Left cardiac atrium (tissue), 4 donors: ENCODE measurements at places on chromosomes 5 and 9. TPM values are rescaled to one million over a fixed set of nuclear protein-coding genes. Genes with fewer than 3 reads are reported as not detected.

DNA sequence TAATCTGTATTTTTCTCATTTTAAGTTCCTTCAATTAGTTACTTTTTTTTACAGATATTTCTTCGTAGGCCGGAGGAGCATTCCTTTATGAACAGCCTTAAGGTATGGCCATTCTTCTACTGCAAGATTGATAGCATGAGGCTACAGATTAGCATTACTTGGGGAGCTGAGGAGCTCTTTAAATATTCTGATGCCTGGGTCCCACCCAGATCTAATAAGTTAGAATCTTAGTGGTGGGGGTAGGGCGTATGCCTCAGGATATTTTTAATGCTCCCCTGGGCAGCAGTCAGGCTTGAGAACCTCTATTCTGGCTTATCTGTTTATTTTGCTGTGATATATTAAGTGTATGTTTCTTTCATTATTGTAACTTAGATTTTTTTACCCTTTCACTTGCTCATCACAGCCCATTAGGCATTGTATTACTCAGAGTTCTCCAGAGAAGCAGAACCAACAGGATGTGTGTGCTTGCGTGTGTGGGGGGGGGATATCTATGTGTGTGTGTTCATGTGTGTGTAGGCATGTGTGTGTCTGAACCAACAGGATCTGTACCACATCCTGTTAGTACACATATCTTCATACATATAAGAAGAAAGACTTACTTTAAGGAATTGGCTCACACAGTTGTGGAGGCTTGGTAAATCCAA, 91.8 kb upstream of the MTAP start:
- no peak for DNase-seq

DNA sequence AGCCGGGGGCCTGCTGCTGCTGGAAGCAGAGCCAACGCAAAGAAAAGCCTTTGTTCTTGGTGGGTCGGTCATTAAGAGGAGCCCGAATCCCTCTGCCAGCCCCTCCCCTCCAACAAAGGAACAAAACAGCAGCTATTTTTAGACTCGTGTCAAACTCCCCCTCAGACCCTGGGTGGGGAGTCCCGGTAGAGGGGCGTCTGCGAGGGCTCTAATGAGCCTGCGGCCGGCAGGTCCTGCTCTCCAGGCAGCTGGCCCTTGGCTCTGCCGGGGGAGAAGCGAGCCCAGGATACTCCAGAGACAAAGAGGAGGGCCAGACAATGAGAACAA, 114.0 kb downstream of the LHX2 start:
- no peak for DNase-seq

DNA sequence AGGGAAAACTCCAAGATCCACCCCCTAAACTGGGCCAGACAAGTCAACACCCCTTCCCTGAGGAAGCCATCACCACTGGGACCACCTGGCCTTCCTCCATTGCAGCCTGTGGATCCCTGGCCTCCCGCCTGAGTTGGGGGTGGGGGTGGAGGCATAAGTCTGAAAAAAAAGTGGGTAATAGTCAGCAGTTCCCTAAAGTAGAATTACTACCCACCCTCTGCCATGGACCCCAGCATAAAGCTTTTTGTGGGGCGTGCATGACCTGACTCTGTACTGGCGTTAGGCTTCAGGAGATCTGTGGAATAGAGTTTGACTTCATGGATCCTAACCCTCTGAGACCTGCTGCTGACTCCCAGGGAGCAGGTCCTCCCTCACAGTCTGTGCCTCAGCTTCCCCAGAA, 2.0 kb upstream of the CXXC5 start:
- DNase-seq, result no peak

DNA sequence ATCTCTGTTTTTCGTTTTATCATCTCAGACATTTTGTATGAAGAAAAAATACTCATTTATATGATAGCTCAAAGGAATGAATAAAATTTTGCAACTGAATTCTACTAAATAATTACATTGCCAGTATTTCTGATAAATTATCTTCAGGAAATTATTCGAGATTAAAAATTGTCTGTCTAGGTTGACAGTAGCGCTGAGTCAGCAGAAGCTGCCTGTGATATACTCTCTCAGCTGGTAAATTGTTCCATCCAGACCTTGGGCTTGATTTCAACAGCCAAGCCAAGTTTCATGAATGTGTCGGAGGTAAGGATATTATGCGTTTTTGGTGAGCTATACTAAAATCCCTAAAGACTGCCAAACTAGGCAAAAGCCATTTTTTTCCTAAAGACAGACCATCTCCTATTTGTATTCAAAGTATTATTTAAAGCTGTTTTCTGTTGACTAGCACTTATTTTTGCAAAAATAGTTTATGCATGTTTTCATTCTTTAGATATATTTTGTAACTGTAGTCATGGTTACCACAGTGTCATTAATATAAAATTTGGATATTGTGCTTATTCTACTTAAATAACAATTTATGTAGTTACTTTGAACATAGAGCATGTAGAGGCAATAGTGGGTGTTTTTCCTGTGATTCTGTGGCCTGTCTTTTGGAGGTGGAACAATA, 17.4 kb downstream of the LECT2 start:
- no peak for DNase-seq

DNA sequence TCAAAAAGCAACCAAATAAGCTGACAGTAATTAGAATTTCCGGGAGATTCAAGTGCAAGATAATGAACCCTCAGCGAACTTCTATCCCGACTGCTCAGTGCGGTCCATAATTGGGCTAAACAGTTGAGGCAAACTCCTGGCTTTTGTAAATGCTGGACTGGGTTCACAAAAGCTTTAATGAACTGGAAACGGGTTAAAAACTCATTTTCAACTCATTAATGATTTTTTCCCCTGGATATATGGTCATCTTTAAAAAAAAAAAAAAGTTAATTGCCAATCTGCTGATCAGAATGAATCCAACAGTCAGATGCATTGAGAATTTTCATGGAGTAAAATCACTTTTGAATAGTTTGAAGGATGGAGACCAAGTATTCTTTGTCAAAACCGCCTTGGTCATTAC, 79.5 kb upstream of the WWC1 start:
- DNase-seq, result no peak

GRCh38 chr5:136062366-136063274, 33.8 kb downstream of the TGFBI start:
- DNase-seq, result no peak

DNA sequence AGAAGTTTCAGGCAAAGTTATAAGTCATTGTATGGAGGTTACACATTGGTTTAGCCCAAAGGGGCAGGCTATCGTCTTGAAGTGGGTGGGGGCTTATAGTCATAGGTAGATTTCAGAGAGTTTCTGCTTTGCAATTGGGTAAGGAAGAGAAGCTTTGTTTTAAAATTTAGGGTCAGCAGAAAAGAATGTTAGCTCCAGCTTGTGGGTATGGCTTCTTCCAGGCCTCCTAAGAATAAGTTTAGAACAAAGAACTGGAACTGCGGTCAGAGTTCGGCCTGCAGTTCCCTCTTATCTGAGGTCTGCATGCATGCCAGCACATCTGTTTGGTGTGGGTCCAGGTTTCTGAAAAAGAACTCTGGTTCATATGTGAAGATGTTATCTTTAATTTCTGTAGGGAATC, 96.1 kb downstream of the CYFIP2 start:
- no peak for DNase-seq

GRCh38 chr5:145072889-145073288, 762.3 kb downstream of the PRELID2 start:
- DNase-seq, result no peak

DNA sequence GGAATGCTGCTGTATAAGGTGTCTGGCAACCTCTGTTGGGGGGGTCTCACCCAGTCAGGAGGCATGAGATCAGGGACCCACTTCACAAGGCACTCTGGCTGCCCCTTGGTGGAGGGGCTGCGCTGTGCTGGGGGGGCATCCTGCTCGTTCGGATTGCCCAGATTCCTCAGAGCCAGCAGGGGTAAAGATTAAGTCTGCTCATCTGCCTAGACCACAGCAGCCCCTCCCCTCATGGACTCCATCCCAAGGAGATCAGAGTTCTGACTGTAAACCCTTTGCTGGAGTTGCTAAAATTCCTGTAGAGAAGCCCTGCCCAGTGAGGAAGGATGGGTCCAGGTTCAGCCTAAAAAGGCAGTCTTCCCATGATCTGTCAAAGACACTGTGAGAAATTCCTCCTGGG, 262.0 kb upstream of the C9orf72 start:
- no peak for DNase-seq

- DNase-seq, result peak; percentile 20
Observed at GRCh38 chr9:133953976-133954709, 38.0 kb downstream of the VAV2 start.

- DNase-seq, result no peak
Observed at GRCh38 chr5:94700592-94700991, 82.1 kb downstream of the SLF1 start.

DNA sequence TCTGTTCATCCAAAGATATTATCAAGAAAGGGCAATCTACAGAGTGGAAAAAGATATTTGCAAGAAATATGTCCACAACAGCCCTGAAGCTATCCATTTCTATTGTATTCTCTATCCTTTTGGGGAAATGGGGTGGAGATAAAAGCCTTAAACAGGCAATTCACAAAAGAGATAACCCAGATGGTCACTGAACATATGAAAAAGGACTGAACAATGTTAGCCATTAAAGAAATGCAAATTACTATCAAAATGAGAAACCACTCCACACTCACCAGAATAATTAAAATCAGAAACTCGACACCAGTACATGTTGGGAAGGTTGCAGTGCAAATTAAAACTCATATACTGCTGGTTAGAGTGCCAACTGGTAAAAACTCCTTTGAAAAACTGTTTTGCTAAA, 955.2 kb upstream of the DMAC1 start:
- no peak for DNase-seq

DNA sequence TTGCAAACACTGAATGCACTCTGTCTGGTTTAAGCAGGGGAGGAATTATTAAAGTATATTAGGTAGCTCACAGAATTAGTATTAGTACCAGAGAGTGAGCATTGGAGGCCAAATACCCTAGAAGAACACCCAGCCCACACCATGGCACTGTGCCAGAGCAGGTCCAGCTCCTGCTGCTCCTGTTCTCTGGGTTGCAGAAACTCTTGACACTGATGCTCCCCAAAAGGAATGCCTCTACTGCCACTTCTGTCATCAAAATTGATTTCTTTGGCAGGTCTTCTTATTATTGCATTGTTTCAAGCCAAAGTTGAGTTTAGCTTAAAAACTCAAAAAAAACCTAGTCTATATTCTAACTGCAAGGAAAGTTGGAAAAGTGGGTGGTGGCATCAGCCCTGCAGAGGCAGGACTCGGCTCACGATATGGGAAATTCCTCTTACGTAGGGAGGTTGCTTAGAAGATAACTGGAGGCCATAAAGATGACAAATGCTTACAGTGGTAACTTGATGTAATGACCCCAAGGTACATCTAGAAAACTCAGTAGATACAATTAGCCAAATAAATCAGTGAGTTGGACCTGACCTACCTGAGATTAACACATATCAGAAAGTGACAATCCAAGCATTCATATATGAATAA, 123.4 kb downstream of the CD180 start:
- no peak for DNase-seq

- no peak for DNase-seq
Observed at GRCh38 chr9:137575716-137576411, 2.9 kb downstream of the DPH7 start.

DNA sequence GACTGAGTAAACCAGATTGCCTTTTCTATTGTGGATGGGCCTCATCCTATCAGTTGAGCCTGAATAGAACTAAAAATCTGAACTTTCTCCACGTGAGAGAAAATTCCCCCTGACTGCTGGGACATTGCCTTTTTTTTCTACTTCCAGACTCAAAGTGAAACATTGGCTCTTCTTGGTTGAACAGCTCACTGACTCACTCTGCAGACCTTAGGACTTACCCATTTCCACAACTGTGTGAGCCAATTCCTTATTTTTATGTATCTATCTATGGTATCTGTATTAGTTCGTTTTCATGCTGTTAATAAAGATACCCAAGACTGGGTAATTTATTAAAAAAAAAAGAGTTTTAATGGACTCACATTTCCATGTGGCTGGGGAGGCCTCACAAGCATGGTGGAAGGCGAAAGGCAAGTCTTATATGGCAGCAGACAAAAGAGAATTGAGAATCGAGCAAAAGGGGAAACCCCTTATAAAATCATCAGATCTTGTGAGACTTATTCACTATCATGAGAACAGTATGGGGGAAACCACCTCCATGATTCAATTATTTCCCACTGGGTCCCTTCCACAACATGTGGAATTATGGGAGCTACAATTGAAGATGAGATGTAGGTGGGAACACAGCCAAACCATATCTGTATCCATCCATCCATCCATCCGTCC, 306.7 kb upstream of the SLC24A2 start:
- no peak for DNase-seq

- no peak for DNase-seq
Observed at GRCh38 chr5:93735378-93735777, 6.0 kb downstream of the POU5F2 start.

DNA sequence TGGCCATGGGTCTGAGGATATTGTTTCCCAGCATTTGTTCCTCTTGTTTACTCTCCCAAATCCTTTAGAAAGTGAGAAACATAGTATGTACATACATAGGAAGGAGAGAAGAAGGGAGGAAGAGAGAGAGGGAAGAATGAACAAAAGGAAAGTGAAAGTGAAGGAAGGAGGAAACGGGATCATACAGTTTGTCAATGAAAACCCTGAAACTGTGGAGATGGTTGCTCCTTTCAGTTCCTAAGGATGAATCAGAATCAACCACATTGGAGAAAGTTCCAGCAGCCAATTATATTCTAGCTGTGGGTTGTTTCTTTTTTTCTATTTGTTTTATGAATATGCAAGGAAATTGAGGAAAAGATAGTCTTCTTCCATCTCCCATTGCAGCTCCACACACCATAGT, 396.5 kb downstream of the MLLT3 start:
- DNase-seq, result no peak

DNA sequence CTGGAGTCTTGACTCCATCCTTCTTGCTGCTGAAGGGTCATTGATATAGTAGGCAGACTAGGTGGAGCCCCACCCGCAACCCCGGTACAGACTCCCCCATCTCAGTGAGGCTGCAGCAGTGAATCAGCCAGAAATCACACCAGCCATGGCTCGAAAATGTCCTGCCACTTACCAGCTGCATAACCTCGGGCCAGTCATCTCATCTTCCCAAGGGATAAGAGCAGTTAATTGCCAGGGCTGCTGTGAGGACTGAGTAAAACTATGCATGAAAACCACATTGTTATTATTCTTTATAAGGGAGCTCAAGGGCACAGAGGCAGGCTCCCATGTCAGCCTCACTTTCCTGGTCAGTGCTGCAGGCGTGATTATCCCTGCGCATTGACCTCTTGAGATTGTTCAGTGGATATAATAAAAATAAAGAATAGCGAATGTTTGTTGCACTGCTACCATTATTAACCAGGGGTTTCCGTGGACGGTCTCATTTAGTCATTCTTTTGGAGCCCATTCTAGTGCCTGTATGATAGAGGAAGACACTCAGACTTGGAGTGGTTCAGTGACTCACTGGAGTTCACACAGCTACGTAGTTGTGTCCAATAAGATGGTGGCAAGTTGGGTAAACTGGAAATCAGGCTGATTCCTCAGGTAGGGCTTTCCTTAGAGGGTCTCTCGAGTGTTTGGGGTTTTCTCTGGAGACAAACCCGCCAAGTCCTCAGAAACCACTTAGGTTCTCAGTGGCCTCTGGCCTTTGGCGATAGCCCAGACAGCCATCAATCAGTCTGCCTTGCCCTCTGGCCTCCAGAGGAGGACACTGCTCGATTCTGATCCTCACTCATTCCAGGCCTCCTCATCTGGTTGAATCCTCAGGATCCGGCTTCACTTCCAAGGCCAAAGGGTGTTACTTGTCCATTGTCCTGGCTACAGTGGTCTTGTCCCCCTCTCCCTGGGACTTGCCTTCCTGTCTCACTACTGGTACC, 39.9 kb downstream of the COL15A1 start:
- no peak for DNase-seq

SAPCD2 gene
- 0.39 TPM for total RNA-seq

KCNIP1 gene
- not detected for total RNA-seq

LCN15 gene
- 0.41 TPM for total RNA-seq

CARD9 gene
- total RNA-seq, result 0.86 TPM

LMX1B gene
- total RNA-seq, result 0.81 TPM

FOXD1 gene
- total RNA-seq, result 0.09 TPM

TUSC1 gene
- 12.7 TPM for total RNA-seq
